ENCODE measurements at places on chromosomes 13 and 19.

DNA sequence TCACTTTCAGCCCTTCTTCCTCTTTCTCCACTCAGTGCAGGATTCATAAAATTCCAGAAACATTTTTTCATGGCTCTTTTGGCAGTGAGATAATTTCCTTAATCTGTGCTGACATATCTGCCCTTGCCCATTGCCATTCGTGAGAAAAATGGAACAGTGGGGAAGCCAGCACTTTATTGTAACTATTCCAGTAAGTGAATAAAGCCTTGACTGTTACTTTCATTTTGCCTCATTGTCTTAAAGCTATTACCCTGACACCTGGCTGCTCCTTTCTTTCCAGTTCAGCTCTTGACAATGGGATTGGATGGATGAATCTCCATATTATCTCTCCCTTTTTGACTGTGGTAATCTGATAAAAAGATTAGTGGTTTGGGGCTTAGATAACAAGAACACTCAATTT, 1068.1 kb upstream of the PCDH20 start:
- no peak for DNase-seq

DNA sequence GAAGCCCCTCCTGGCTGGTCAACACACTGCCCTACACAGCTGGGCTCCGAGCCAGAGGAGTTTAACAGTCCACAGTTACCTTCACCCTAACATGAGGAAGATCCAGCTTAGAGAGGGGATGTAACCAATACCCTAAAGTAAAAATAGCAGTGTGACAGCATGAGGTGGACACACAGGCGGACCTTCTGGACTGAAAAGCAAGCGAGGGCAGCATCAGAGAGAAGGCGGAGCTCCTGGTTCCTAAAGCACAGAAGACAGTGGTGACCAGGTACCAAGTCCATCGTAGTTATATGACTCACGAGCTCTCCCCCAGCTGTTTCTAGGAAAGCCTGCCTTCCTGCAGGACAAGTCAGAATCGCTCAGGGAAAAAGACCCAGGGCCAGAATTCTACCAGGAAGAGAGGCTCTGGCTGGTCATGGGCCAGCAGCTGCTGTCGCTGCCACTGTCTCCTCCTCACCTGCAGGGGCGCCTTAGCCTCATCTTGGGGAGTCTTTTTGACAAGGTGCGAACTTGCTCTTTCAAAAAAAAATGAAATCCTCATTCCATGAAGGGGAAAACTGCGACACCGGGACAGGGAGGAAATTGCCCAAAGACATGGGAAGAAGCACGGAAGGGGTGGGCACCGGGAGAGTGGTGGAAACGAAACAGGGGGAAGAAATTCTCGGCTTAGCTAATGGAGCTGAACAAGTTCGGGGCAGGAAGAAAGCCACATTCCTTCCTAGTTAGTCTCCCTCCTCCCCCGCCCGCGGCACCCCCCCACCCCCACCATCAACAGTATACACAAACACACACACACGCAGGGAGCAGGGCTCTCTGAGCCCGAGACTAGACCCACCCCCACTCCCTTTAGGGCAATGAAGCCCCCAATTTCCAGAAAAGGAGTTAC, 1.7 kb downstream of the ELL start:
- peak; percentile 90 for DNase-seq

- no peak for DNase-seq
These were observed 434.1 kb downstream of the FGF14 start for GRCh38 chr13:101967781-101968180.

DNA sequence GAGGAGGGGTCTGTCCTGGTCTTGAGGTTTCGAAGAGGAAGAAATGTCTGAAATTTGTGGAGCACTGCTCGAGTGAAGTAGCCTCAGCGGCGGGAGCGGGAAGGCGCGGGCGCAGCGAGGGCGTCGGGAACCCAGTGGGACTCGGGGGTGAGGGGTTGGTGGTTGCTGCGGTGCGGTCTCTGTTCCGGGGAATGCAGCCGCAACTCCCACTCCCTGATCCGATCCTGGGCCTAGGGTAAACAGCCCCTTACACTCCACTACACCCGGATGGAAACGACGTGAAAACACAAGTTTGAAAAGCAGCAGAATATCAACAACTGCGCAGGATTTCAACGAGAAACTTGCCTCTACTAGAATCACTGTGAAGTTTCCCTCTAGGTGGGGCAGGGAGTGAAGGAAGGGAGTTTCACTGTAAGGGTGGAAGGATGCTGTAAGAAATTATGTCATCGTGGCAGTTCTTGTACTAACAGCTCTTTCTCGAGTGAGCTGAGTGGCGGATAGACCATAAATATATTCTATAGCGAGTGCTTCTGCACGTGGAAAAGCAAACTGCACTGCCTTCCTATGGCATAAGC, 2.0 kb upstream of the KLF12 start:
- DNase-seq = peak; percentile 37

- DNase-seq = no peak
These were observed 1.7 kb downstream of the PCDH8 start for GRCh38 chr13:52846567-52847321.

DNA sequence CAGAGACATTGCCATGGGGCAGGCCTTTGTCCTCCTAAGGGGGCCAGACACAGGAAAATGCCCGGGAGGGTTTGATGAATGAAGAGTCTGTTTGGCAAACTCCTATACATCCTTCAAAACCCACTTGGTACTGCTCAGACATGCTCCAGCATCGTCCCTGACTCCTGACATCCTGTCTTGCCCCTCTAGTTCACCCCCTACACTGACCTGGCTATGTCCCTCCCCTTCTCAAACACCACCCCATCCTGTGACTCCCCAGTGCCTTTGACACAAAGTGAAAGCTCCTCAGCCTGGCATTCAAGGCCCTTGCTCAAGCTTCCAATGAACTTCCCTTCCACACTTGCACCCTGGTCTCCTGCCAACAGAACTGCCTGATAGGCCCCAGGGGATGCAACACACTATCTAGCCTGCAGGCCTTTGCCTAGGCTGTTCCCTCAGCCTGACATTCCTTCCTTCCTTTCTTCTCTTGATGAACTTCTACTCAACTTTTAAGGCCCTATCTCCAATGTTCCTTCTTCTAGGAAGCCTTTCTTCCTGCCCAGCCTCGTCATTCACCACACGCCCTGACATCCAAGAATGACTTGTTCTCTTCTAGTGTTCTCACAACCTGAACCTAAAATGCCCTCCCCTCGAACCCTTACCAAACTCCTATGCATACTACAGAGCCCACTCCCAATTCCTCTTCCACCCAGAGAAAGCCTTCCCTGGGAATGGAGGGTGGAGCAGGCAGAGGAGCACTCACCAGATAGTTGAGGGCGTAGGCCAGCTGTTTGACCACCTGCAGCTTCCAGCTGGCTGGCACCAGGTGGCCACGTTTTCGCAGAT, 12.4 kb downstream of the JAK3 start:
- DNase-seq = no peak

DNA sequence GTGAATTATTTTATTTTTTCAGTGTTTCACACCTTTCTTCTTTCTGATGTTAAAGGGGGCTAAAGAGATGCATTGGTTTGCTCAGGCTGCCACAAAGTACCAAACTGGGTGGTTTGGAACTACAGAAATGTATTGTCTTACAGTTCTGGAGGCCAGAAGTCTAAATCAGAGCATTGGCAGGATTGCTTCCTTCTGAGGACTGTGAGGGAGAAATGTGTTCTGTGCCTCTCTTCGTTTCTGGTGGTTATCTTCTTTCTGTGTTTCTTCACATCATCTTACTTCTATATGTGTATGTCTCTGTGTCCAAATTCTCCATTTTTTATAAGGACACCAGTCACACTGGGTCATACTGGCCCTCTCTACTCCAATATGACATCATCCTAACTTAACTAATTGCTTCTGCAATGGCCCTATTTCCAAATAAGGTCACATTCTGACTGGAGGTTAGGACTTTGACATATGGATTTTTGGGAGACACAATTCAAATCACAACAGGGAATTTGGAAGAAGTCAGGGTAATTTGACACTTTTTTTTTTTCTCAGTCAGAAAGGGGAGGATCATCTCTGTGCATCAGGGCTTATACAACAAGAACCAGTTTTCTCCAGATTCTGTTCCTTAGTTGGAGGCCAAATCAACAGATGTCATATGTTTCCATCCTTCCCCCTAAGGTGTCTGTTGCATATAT, 188.2 kb downstream of the KCNRG start:
- DNase-seq = no peak

- DNase-seq = no peak
These were observed 250.3 kb upstream of the EDNRB start for GRCh38 chr13:78168981-78169380.

- no peak for DNase-seq
These were observed 463 bp upstream of the POMP start for GRCh38 chr13:28658539-28658795.

- no peak for DNase-seq
These were observed 331.5 kb upstream of the ARGLU1 start for GRCh38 chr13:106899442-106899841.

GRCh38 chr19:633786-634639, 676 bp upstream of the POLRMT start:
- no peak for DNase-seq

DNA sequence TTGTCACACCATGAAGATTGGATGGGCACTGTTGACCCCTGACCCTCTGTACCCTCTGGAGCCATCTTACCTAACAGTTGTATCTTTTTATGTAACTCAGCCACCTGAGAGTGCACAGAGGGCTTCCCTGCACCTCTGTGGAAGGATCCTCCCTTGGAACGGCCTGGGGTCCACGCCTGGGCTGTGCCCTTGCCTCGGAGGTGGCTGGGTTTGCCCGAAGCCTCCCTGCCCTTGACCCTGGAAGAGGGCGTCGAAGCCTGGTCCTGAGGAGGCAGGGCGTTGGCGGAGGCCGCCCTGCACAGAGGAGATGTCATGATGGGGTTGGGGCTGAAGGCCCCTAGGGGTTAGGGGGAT, 241 bp downstream of the ODAD3 start:
- no peak for DNase-seq

DNA sequence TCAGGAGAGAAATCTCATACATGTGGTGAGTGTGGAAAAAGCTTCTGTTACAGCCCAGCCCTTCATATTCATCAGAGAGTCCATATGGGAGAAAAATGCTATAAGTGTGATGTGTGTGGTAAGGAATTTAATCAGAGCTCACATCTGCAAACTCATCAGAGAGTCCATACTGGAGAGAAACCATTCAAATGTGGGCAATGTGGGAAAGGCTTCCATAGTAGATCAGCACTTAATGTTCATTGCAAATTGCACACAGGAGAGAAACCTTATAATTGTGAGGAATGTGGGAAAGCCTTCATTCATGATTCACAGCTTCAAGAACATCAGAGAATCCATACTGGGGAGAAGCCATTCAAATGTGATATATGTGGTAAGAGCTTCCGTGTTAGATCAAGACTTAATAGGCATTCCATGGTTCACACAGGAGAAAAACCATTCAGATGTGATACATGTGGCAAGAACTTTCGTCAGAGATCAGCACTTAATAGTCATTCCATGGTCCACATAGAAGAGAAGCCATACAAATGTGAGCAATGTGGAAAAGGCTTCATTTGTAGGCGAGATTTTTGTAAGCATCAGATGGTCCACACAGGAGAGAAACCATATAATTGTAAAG, 15.2 kb downstream of the ZNF221 start:
- DNase-seq = no peak

DNA sequence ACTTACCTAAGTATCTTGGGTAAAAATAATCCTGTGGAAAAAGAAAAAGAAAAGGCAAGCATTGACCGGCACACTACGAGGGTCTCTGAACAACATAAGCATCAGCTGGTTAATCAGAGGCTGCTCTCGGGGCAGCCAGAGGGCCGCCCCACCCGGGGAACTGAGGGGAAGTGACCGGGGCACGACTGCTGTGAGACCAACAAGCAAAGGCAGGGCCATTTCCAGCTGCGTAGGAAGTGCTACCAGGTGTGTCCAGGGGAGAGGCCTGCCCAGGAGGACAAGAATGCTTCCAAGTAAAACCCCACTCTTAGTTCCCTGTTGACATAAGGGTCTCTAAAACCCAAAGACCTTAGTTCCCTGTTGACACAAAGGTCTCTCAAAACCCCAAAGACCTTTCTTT, 15.9 kb downstream of the GAS6 start:
- DNase-seq = no peak

GRCh38 chr19:51524666-51525264, 6.7 kb downstream of the SIGLEC6 start:
- DNase-seq = no peak

DNA sequence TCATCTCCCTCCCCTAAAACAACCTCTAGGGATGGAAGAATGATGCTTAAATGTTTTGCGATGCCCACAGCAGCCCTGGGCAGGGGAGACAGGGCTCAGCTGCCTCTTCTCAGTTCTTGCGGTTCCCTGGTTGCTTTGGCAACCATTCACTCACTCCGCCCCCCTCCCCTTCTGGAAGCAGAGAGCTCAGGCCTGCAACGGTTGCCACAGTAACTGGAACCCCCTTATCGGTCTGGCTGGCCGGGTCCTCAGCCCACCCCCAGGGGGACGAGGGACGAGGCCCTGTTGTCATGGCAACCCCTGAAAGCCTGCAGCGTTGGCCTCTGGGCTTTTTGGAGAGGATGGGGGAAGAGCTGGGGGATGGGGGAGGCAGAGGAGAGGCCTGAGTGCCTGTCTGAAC, 19.5 kb downstream of the NOVA2 start:
- DNase-seq = no peak

GRCh38 chr13:24651718-24652345, 28.4 kb upstream of the ATP12A start:
- DNase-seq = no peak

GRCh38 chr13:85216576-85216975, 582.6 kb downstream of the SLITRK6 start:
- no peak for DNase-seq

DNA sequence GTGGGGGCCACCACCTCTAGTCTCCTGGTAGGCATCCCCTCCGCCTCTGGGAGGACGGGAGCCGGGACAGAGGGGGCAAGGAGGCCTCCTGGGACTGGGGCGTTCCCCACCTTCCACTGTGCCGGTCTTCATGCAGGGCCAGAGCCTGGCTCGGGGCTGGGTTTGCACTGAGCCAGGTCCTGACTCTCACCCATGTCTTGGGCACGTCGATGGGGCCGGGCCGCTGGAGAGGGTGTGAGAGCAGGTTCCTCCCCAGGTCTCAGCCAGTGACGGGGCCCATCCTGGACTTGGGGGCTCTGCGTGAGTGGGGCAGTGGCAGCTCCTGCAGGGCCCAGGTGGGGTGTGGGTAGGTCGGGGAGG, 26.6 kb downstream of the ATP11A start:
- no peak for DNase-seq

DNA sequence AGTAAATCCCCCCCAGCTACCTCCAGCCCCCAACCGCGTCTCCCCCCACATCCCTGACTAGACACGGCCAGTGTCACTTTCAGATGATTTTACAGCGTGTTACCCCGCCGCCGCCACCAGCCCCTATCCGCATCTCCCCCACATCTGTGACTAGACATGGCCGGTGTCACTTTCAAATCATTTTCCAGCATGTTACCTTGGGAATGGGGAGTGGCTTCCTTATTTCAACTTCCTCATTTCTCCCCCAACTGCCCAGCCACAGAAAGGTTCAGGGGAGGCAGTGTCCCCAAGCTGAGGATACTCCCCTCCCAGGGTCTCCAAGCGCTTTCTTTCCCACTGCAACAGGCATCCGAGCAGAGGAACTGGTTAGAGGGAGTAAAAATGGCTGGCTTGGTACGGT, 18.4 kb downstream of the ADGRL1 start:
- DNase-seq = no peak
